MG63 (cell line): ENCODE measurements at places on chromosomes 6 and 20. TPM values are rescaled to one million over a fixed set of nuclear protein-coding genes. Genes with fewer than 3 reads are reported as not detected.
A peak's percentile ranks its signal among the peaks of the same experiment; 100 is the strongest.

GRCh38 chr6:81938991-81939732, 186.7 kb upstream of the TENT5A start:
- peak; percentile 45 for DNase-seq

GRCh38 chr6:144284783-144285547, at the start of gene UTRN:
Gene UTRN (plus strand): TSS chr6:144285335. CDS start chr6:144291829, 6,494 bp downstream.
- DNase-seq: peak; percentile 87

DNA sequence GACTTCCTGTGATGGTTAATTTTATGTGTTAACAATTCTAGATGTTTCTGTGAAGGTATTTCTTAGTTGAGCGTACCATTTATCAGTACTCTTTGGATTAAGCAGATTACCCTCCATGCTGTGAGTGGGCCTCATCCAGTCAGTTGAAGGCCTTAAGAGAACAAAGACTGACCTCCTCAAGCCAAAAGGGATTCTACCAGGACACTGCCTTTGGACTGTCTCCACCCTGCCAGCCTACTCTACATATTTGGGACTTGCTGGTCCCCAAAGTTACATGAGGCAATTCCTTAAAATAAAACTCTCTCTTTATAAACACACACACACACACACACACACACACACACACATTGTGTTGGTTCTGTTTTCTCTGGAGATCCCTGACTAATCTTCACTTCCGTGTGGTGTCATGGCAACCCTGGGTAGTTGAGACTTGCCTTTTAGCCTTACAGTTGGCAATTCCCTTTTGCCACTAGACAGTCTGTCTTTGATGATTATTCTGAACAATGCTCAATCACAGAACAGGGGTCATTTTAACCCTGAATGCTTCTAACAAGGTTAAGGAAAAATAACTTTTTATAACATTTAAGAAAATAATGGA, 32.2 kb downstream of the MRAP2 start:
- peak; percentile 20 for DNase-seq

DNA sequence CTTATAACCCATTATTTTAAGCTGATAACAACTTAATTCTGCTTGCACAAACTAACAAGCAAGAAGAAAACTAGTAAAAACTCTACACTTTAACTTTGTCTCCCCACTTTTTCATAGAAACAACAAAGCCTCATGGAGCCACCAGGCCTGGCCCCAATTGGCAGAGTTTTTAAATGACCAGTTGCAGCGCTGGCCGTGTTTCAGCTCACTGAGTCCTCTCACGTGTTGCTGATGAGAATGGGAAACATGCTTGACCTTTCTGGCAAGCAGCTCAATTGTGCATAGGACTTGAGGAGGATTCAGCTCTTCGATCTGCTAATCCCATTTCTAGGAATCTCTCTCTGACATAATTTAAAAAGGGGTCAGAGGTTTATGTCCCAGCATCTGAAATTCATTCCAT, 24.5 kb upstream of the GRM4 start:
- DNase-seq: no peak

- no peak for DNase-seq
Observed at GRCh38 chr20:34365765-34366213, 2.7 kb downstream of the ITCH start.

- peak; percentile 9 for DNase-seq
Observed at GRCh38 chr6:90216072-90216977, 80.3 kb downstream of the BACH2 start.

- DNase-seq: no peak
Observed at GRCh38 chr6:137815692-137816091, 51.4 kb upstream of the TNFAIP3 start.

- no peak for DNase-seq
Observed at GRCh38 chr20:6007094-6007528, 46.7 kb downstream of the LRRN4 start.

DNA sequence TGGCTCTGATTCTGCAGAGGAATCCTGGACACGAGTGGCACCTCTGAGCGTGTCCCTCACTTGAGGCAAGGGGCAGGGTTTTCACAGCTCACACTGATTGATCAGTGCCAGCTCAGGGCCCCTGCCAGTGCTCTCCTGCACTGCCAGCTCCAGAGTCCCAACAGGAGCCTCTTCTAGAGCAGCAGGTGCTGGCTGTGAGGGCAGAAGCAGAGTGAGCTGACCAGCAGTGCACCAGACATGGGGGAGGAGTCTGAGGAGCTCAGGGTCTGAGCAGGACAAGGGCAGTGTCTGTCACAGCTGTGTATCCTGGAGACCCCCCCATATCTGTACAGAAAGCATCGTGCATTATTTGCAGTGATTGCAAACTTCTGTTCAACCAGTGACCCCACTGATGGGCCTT, 31.5 kb upstream of the THBS2 start:
- no peak for DNase-seq

DNA sequence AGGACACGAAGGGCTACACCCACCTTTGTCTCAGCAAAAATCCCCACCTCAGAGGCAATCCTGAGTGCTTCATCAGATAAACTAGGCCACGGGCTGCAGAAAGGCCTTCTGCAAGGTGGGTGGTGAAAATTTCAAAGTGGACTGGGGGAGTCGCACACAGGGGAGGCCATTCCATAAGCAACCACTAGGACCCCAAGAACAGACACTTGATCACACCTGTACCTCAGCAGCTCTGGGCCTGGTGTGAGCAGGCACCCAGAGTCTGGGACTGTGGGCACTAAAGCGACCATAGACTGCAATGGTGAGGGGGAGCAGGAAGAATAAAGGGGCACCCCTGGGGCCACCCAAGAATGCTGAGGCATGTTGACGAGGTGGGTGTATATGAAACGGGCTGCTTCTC, 52.6 kb downstream of the SERAC1 start:
- DNase-seq: no peak

TMEM74B gene
- total RNA-seq: not detected in 2 replicates

ADAM33 gene
- total RNA-seq: 4.9 and 7.3 TPM in 2 replicates
